ENCODE measurements at places on chromosomes 2 and 18. TPM values are rescaled to one million over a fixed set of nuclear protein-coding genes. Genes with fewer than 3 reads are reported as not detected.

Gene AQP12B
- not detected for total RNA-seq

Gene ASB18
- not detected for total RNA-seq

Gene ABCG5
- 4.0 TPM for total RNA-seq

Gene VSNL1
- not detected for total RNA-seq

Gene EMX1
- not detected for total RNA-seq

Gene KCNS3
- total RNA-seq: 6.7 TPM

Gene LINC00305
- not detected for total RNA-seq

Gene AQP12A
- total RNA-seq: not detected

- H3K36me3 ChIP-seq: no peaks in the 10 kb centered on the region
- H3K4me3 ChIP-seq: peak overlapping the region; percentile 62
- H3K27ac ChIP-seq: no peak overlapping the region
- peaks cover 7% of the 10 kb centered on the region for H3K4me1 ChIP-seq
- no peak for DNase-seq
- peaks cover 14% of the 10 kb centered on the region for H3K27me3 ChIP-seq
These were observed 766 bp downstream of the SNTG2 start for GRCh38 chr2:951224-952006.

GRCh38 chr2:107072150-107072940 lies 186.4 kb upstream of the ST6GAL2 start:
- no peaks in the 10 kb centered on the region for H3K27me3 ChIP-seq
- H3K27ac ChIP-seq: peak overlapping the region; percentile 41

GRCh38 chr2:69166812-69167468 lies 154.0 kb downstream of the ANTXR1 start:
- H3K4me3 ChIP-seq: no peak overlapping the region
- H3K27me3 ChIP-seq: no peaks in the 10 kb centered on the region
- peak overlapping the region; percentile 96 for H3K27ac ChIP-seq
- H3K36me3 ChIP-seq: no peaks in the 10 kb centered on the region
- peaks cover 76% of the 10 kb centered on the region for H3K4me1 ChIP-seq

DNA sequence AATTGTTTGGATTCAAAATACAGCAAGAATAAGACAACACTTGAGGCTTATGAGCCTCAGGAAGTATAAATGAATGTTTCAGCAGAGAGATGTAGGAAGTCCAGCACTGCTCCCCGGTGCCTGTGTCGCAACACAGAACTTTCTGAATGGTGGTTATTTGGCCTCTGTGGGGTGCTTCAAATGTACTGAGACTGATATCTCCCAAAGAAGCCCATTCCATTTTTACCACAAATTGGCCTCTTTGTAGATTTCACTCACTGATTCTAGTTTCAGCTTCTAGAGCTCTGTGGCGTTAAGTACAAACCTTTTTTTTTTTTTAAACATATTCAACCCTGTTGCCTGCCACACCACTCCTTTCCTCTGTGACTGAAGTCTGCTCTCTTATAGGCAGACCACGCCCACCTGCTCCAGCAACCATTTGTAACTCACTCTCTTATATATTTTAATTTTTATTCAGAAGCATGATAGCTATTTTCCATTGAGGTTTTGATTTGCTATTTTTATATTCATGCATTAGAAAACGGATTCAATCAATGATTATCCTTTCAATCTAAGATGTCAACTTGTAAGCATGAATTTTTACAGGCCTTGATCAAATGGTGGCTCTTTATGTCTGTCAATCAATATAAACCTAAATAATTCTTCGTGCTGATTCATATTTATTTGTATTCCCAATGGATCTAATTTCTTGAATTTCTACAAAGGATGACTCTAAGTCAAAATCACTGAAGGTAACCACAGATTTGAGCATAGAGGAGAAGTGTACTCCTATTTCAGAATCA lies 277.1 kb upstream of the CCDC68 start:
- H3K4me3 ChIP-seq: no peak overlapping the region
- peak overlapping the region; percentile 1 for H3K27ac ChIP-seq

DNA sequence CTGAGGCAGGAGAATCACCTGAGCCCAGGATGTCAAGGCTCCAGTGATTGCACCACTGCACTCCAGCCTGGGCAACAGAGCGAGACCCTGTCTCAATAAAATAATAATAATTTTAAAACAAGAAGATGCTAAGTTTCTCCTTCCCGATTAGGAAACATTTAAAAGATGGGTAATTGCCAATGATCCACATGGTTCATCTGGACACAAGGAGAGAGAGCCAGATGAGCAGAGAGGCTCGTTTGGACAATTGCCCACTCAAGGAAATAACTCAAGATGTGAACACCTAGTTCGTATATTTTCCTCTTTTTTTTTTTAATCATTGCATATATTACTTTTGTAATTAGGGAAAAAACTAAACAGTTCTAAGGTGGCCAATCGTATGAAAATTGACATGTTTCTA lies 3.6 kb upstream of the ACTG2 start:
- H3K27me3 ChIP-seq: no peaks in the 10 kb centered on the region
- no peaks in the 10 kb centered on the region for H3K36me3 ChIP-seq
- no peak overlapping the region for H3K4me3 ChIP-seq
- no peak overlapping the region for H3K27ac ChIP-seq
- peaks cover 5% of the 10 kb centered on the region for H3K4me1 ChIP-seq

DNA sequence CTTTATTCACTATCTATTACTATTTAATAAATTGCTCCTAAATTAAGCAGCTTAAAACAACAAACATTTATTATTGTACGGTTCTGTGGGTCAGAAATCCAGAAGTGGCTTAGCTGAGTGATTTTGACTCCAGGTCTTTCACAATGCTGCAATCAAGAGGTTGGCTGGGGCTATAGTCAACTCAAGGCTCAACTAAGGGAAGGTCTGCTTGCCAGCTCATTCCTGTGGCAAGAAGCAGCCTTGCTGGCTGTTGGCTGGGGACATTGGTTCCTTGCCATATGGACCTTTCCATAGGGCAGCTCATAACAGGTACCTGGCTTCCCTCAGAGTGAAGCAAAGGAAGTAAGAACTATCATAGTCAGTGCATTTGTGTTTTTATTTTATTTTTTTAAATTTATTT lies 5.0 kb upstream of the MRPL19 start:
- H3K27ac ChIP-seq: no peak overlapping the region
- H3K36me3 ChIP-seq: no peaks in the 10 kb centered on the region
- H3K4me3 ChIP-seq: no peak overlapping the region
- H3K27me3 ChIP-seq: no peaks in the 10 kb centered on the region

GRCh38 chr2:161316701-161317100 lies 8.5 kb downstream of the PSMD14 start:
- H3K4me3 ChIP-seq: no peak overlapping the region
- H3K4me1 ChIP-seq: no peaks in the 10 kb centered on the region
- no peak for DNase-seq
- H3K27me3 ChIP-seq: no peaks in the 10 kb centered on the region
- H3K27ac ChIP-seq: no peak overlapping the region

DNA sequence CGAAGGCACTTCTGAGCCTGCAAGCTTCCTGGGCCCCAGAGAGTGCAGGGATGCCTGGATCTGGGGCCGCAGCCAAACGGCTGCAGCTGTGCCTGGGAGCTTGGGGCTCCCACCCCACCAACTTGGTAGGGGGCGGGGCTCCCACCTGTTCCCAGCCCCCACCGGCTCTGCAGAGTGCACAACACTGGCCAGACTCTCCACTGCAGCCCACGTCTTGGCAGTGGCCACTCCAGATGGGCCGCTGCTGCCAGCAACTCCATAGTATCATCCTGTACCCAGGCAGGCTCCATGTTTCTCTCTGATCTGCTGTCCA lies 9.9 kb downstream of the DYSF start:
- no peaks in the 10 kb centered on the region for H3K27me3 ChIP-seq
- no peaks in the 10 kb centered on the region for H3K4me1 ChIP-seq
- H3K36me3 ChIP-seq: no peaks in the 10 kb centered on the region
- no peak overlapping the region for H3K4me3 ChIP-seq

DNA sequence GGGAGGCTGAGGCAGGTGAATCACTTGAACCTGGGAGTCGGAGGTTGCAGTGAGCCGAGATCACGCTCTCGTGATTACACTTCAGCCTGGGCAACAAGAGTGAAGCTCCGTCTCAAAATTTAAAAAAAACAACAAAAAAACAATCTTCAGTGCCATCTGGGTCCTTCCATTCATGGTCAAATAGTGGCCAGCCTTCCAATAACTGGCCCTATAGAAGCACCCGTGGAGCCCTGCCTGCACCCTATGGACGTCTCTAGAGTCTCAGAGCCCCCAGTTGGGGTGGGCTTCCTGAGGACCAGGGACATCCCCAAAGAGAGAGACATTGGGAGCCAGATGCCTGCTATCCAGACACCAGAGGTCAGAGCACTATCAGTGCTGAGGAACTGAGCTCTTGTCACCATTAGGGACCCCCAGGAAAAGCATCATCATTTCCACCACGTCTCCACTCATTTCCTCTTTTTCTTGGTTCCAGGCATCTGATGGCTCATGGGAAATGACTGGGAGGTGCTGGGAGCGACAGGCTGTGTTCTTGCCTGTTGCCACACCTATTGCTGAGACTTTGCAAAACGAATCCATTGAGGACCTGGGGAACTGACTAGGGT lies 9.4 kb downstream of the NEU2 start:
- DNase-seq: no peak
- no peak overlapping the region for H3K4me3 ChIP-seq
- no peaks in the 10 kb centered on the region for H3K27me3 ChIP-seq
- no peaks in the 10 kb centered on the region for H3K4me1 ChIP-seq
- H3K36me3 ChIP-seq: no peaks in the 10 kb centered on the region
- H3K27ac ChIP-seq: no peak overlapping the region

GRCh38 chr18:48597671-48598070 lies 58.8 kb downstream of the CTIF start:
- H3K36me3 ChIP-seq: peaks cover 3% of the 10 kb centered on the region
- H3K4me3 ChIP-seq: no peak overlapping the region
- DNase-seq: no peak
- no peaks in the 10 kb centered on the region for H3K4me1 ChIP-seq

DNA sequence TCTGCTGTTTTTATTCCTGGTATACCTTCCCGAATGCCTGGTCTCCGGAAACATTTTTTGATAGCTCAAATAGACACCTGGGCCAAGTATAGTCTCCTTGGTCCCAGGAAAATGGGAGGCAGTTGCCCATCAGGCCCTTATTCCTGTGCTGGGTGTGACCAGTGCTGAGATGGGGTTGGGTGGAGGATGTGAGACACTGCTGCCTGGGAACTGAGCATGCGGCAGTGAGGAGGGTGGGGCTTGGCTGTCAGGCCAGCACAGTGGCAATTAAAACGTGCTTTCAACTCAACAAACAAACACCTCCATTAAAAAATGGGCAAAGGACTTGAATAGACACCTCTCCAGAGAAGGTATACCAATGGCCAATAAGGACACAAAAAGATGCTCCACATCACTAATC lies 12.5 kb downstream of the KLHL29 start:
- no peak overlapping the region for H3K4me3 ChIP-seq
- H3K36me3 ChIP-seq: no peaks in the 10 kb centered on the region
- no peak overlapping the region for H3K27ac ChIP-seq
- DNase-seq: peak; percentile 48
- no peaks in the 10 kb centered on the region for H3K27me3 ChIP-seq

- no peak overlapping the region for H3K27ac ChIP-seq
- DNase-seq: no peak
- H3K27me3 ChIP-seq: peaks cover 15% of the 10 kb centered on the region
These were observed 558 bp upstream of the GAREM2 start for GRCh38 chr2:26172189-26172870.

All from ascending aorta (tissue), 2 donors.